ENCODE measurements at places on chromosomes 7 and 10.

- no peak for DNase-seq
These were observed 45.2 kb upstream of the SPOCK2 start for GRCh38 chr10:72133517-72133916.

DNA sequence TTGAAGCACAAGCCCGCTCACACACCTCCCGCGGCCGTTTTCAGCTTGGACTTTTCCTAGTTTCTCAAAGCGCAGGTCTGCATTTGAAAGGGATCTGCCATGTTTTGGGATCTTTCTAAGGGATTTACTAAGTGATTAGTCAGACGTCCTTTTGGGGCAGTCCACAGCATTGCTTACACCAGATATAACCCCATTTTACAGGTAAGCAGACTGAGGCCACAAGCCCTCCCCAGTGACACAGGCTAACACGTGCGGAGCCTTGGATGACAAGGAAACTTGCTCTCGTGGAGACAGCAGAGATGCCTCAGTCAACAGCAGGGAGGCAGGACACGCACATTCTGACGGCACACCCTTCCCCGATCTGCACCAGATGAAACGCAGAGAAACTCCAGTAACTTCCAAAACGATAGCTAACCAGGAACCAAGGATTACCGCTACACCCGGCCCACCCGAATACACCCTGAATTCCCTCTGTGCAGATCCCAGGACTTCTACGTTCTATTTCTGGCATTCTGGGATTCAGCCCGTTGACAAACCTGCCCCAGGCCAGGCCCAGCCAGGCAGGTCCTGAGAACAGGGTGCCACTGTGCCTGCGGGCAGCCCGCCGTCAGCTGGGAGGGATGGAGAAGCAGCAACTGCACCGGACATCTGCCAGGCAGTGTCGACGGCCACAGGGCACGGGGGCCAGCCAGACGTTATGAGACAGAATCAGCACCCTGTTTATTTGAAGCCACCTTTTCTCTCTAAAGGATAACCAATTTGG is 27.9 kb downstream of the FOXL3 start:
- no peak for DNase-seq

DNA sequence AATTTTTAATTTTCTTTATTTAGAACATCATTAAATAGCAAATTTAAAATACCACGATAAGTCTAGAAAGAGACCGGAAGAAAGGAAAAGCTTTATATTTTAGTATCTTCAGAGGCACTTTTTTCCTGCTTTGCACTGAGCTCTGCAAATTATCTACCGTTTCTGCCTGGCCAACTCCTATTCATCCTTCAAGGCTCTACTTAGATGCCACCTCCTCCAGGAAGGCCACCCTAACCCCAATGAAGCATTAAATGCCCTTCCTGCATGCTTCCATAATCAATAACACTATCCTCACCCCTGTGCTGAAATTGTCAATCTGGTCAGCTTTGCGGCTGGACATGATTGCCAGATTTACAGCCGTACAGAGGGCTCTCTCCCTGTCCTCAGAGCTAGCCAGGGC is 141.8 kb upstream of the CHST15 start:
- no peak for DNase-seq

GRCh38 chr7:20784388-20785156 is 2.1 kb downstream of the SP8 start:
- no peak for DNase-seq

- DNase-seq, result no peak
These were observed 47.3 kb downstream of the FRMPD2 start for GRCh38 chr10:48227213-48227612.

- DNase-seq, result no peak
These were observed 294.5 kb upstream of the NFE2L3 start for GRCh38 chr7:25857376-25858067.

DNA sequence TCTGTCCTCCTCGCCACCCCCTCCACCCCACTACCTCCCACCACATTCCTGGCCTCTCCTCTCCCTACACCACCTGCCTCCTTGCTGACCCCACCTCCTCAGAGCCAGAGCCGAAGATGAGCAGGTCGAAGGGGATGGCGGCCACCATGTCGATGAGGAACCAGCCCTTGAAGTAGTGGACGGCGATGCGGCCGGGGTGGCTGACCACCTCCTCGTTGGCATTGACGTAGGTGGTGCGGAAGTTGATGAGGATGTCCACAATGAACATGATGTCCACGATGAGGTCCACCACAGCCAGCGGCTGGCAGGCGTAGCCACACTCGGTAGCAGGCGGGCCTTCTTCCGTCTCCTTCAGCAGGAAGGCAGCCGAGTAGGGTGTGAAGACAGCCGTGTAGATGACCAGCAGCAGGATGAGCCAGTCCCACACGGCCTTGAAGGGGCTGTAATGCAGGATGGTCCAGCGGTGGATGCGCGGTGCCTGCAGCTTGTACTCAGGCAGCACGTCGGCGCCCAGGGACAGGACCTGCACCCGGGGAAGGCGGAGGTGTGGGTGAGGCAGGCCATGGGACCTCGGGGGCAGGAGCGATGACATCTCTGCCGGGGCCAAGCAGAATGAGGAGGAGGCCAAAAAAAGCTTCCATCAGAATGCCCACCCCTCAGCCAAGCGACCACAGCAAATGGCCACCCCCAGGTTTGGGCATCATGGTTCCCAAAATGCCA is 25.6 kb downstream of the KCNH2 start:
- DNase-seq, result no peak

DNA sequence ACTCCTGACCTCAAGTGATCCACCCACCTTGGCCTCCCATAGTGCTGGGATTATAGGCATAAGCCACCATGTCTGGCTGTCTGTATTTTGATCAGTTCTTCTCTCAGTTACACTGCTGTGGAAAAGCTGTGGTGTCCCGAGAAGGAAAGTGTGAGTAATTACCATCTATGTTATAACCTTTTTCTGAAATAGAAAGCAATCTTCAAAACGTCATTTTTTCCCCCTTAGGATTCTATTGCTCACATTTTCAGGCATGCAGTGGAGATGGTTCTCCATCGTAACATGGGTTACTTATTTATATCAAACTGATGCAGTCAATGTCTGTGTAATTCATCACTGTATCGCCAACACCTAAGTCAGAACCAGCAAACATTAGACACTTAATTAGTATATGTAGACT is 103.5 kb upstream of the FAM3C start:
- no peak for DNase-seq

DNA sequence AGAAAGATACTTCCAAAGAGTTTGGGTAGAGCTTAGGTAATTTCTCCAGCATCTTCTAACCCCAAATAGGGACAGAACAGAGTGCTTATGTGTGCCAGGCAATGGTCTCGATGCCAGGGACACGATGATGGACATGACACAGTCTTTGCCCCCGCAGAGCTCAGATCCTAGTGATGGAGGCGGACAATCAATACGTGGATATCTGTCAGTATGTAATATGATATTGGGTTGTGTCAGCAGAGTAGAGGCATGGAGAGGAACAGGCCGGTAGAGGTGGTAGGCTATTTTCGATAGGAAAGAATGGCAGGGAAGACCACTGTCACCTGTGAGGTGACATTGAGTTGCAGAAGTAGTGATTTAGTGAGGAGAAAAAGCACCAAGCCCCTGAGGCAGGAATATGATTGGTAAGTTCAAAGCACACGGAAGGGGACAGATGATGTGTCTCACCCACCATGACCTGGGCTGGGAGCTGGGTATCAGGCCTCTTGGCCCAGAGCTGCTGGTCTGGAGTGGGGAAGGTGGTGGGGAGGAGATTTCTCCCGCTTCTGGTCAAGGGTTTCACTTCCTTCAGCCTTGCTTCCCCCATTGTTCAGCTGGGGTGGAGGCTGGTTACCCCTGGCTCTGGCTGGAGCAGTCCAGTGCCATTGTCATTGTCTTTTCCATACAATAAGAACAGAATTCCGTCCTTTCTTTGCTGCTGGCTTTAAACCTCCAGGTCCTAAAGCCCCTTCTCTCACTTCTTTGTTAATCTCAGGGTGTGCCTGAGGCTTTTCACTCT is 36.0 kb upstream of the SRGN start:
- no peak for DNase-seq

GRCh38 chr7:22193450-22193983 is 163.4 kb downstream of the RAPGEF5 start:
- DNase-seq, result no peak

- DNase-seq, result no peak
These were observed 150.4 kb downstream of the CXCL12 start for GRCh38 chr10:44234483-44234875.

DNA sequence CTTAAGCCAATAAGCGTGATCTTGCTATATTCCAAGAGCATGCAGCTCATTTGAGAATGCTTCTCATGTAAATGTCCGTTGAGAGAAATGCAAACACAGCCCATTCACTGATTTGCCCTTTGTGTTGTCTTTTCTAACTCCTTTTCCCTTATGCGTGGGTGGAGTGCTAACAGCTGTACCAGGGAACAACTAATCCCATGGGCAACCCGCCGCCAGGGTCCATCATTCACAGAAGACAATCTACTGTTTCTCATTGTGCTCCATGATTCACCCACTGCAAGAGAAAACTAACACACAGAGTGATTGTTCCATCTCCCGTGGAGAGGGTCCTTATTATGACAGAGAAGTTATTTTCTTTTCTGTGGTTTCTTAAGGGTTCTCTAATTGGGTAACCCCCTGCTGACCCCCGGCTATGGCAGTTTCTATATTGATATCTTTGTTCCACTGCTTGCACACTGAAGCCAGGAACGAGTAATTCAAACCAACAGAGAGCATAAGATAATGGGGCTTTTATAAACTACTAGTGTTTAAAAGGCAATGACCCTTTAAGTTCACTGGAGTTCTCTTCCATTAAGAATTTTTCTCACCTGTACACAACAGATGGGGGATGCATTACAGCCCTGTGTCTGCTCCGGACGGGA is 298.7 kb downstream of the BAMBI start:
- no peak for DNase-seq

GRCh38 chr7:159017210-159017609 is 127.5 kb downstream of the VIPR2 start:
- no peak for DNase-seq

All from stimulated activated CD8-positive, alpha-beta memory T cell treated with anti-CD3 and anti-CD28 coated beads, Interleukin-7, amount 100 ng/mL, for 1 hour (primary cell).